ENCODE measurements at places on chromosomes 2 and 18. TPM values are rescaled to one million over a fixed set of nuclear protein-coding genes. Genes with fewer than 3 reads are reported as not detected.

- DNase-seq: no peak
These were observed 125.8 kb upstream of the COPS8 start for GRCh38 chr2:236959876-236960275.

- peak; percentile 13 for DNase-seq
These were observed 126.5 kb downstream of the RNF144A start for GRCh38 chr2:7043690-7044089.

DNA sequence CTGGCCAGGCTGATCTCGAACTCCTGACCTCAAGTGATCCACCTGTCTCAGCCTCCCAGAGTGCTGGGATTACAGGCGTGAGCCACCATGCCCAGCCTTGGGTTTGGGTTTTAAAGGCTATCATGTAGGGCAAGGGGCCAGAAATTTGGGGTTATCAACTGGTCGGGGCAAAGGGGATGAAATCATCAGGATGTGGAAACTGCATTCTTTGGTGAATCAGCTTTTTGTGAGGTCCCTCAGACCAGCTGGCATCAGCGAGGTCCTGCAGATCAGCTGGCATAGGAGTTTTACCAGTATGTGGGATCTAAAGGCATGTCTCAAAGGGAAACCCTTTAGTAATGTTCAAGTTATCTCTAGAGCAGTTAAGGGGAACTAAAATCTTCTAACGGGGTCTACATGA is 6.4 kb upstream of the GEMIN6 start:
- DNase-seq: peak; percentile 44

DLGAP1 gene
- total RNA-seq: not detected

CNNM3 gene
- 12.3 TPM for total RNA-seq

- peak; percentile 89 for DNase-seq
These were observed 60.5 kb downstream of the KLHL29 start for GRCh38 chr2:23445450-23445868.

ICOS gene
- total RNA-seq: not detected

DNA sequence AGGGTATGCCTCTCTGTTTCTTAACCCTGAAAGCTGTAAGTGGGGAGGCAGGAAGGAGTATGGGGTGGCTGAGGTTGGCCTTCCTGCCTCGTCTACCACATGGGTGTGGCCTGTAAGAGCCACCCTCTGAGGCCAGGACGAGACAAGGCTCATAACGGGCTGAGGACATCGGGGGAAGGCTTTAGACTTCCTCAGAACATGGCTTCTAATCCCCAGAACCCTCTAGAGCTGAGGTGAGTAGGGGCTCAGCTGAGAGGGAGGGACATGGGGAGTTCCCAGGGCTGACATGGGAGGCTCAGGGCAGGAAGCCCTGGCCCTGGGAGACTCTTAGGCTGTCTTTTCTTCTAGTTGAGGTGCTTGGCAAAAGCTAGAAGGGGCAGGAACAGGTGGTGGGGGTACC is 36.7 kb downstream of the EMX1 start:
- no peak for DNase-seq

CERKL gene
- 0.98 TPM for total RNA-seq

DNA sequence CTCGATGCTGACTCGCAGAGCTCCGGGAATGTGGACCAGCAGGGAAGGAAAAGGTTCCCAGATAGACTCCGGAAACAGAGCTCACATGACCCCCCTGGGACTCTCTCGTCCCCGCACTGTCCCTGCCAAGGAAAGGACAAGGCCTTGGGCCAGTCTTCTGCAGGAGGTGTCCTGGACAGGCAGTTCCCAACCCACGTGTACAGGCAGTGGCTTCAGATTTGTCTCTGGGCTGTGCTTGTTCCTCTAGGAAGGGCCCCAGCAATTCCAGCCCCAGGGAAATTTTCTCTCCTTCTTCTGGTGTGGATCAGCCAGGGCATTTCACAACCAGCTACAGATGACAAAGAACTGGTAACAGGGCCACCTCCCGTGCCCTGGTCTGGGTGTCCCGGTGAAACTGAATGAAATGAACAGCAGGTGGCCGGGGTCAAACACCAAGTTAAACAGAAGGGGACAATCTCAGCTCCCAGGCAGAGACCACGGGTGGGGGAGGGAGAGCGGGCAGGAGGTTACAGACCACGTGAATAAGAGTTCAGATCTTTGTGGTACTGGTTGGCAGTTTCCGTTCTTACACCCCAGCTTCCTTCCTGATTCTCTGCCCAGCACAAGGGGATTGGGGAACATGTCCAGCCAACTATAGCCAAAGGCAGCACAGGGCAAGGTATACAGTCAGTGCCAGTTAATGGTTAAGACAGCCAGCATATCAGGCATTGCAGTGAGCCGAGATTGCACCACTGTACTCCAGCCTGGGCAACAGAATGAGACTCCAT is 52.2 kb upstream of the CAB39 start:
- no peak for DNase-seq

SRD5A2 gene
- 0.07 TPM for total RNA-seq

- DNase-seq: no peak
These were observed 276.5 kb upstream of the FN1 start for GRCh38 chr2:215712219-215712868.

NEU4 gene
- total RNA-seq: not detected

DNA sequence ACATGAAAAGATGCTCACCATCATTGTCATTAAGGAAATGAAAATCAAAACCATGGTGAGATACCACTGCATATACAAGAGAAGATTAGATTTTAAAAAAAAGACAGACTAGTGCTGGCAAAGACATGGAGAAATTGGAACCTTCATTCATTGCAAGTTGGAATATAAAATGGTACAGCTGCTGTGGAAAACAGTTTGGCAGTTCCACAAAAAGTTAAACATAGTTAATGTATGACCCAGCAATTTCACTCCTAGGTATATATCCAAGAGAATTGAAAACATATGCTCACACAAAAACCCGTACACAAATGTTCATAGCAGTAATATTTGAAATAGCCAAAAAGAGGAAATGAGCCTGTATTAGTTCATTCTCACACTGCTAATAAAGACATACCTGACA is 33.7 kb upstream of the MBOAT2 start:
- DNase-seq: no peak

Measured in PC-3 (cell line).